AG10803 (cell line): ENCODE measurements at places on chromosomes 2 and 18.

DNA sequence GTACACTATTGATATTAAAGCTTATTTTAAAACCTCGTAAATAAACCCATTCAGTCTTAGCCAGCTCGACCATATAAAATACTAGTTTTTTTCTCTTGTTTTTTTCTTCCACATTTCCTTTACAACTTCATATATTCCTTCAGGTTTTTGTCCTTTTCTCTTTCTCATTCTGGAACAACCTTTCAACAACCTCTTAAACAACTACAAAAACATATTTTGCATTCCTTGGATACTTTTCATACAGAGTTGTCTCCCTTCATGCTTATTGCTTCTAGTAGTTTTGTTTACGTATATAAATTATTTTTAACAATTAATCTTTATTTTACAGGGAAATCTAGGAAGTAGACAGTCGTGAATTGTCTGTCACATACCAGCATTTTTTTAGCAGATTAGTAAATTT is 41.2 kb downstream of the COMMD1 start:
- DNase-seq, result peak; percentile 9

GRCh38 chr2:224220586-224221255 is 181.2 kb downstream of the FAM124B start:
- DNase-seq, result peak; percentile 69

DNA sequence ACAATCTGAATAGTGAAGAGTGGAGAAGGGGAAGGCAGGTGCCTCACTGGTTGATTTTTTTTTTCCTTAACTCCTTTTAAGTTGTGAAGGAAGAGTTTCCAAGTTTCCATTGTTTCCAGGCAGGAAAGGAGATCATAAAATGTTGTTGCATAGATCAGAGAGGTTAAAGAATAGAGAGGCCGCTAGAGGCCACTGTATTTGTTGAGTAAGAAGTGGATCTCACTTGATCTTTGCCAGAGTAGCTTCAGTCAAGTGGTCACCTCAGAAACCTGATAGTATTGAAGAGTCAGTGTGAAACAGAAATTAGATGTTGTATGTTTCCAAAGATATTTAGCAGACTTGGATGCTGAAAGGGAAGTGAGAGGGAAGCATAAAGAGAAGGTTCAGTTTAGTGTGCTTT is 17.6 kb downstream of the CTNNA2 start:
- peak; percentile 1 for DNase-seq

GRCh38 chr2:139228276-139228675 is 448.1 kb upstream of the NXPH2 start:
- DNase-seq, result no peak

- no peak for DNase-seq
Observed at GRCh38 chr2:162916286-162916801, 77.8 kb upstream of the KCNH7 start.

DNA sequence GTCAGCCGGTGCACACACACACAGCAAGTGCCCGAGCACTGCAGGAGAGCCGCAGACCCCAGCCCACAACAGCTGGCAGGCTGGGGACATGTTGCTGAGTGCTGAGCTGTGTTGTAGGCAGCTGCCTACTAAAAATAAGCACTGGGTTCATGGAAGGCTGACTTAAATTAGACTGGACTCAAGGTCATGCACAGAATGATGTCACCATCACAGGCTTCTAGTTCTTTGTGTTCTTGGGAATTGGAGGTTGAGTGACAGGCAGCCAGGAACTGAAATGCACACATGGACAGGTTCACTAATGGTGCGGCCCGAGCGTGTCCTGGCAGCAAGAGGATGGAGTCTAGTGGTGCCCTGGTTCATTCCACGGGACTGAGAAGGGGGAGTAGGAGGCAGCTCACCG is 71.3 kb downstream of the VWA3B start:
- DNase-seq, result no peak

GRCh38 chr18:56221195-56222065 is 417.0 kb downstream of the TXNL1 start:
- no peak for DNase-seq

DNA sequence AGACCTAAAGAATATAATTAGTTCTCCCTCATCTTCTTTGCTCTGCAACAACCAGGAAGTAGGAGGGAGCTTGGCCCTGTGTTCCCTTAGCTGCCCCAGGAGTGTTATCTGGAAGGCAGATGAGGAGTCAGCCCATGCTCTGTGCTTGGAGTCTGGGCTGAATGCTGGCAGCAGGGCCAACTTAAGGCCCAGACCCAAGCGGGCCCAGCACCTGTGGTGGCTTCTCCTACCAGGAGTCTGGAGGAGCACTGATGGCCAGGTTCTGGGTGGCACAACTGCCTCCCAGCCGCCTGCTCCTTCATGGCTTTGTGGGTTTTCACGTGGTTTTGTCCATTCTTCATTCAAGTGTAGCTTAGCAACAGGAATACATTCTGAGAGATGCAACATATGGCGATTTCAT is 1910.7 kb upstream of the LRRTM1 start:
- DNase-seq, result no peak

- no peak for DNase-seq
Observed at GRCh38 chr2:240555541-240556250, 2.1 kb downstream of the ANKMY1 start.

DNA sequence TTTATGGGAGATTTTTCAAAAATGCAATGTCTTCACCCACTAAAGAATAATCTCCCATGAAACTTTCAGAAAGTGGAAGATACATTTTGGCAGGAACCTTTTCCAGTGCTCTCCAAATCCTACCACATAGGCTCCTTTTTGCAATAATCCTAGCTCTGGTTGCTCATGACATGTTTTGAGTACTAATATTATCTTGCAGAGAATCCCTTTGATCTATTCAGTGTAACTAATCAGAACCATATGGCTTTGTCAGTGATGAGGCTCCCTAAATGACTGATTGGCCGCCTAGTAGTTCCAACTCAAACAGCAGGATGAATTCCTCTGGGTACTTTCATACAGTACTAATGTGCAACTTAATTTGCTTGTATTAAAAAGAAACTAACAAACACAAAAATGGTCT is 544.0 kb upstream of the FAM98A start:
- DNase-seq, result no peak

DNA sequence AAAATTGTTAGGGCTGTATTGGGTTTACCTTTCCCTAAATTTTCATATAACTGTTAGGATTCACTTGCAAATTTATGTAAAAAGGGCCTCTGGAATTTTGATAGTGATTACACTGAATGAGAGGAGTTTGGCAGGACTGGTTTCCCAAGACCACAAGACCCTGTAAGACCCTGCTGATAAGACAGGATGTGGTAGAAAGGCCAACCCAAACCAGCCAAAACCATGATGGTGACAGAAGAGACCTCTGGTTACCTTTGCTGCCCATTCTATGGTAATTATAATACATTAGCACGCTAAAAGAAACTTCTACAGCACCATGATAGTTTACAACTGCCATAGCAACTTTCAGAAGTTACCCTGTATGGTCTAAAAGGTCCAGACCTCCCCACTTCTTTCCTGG is 8.3 kb upstream of the CASP10 start:
- DNase-seq, result no peak

- DNase-seq, result no peak
Observed at GRCh38 chr2:200318940-200319435, 12.5 kb downstream of the SPATS2L start.

DNA sequence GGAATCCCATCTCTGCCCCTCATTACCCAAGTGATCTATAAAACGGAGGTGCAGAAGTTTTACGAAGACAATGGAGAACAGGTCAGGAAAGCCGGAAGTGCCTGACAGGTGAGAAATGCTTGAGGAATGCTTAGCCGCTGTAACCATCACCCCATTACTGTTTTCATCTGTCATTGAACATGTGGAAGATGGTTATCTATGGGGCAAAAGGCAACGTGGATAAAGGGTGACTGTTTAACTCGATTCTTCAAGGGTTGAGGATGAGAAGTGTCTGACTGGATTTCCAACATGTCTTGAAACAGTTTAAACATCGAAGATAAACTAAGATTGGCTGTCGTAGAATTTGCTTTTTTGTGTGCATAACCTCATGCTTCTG is 17.3 kb downstream of the HK2 start:
- peak; percentile 58 for DNase-seq

DNA sequence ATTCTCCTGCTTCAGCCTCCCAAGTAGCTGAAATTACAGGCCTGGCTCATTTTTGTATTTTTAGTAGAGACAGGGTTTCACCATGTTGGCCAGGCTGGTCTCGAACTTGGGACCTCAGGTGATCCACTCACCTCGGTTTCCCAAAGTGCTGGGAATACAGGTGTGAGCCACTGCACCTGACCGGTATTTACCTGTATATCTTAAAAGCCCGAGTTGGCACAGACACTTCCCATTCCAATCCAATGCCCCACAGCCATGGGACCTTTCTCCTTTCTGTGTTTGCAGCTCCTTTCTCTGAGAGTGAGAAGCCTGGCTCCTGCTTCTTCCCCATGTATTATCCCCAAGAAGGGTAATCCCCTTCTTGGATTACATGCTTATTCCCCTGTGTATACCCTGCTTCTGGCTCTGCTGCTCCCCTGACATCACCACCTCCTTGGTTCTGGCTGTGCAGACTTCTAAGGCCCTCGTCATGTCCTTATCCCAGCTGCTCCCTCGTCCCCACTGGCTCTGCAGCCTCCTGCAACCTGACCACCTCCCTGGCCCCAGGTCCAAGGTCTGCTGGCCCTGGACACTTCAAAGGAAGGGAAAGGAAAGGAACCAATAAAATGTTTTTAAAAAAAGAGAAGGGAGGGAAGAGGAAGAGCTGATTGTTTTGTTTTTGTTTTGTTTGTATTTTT is 52.8 kb downstream of the INPP5D start:
- DNase-seq, result no peak

- peak; percentile 99 for DNase-seq
Observed at GRCh38 chr18:3623769-3624545, 174.0 kb downstream of the TGIF1 start.
